Kasumi-1 (cell line): ENCODE measurements at places on chromosomes 16 and 17.

GRCh38 chr16:47320546-47321310 lies 140.1 kb downstream of the ITFG1 start:
- no peak for DNase-seq

GRCh38 chr17:14525551-14526455 lies 224.9 kb downstream of the HS3ST3B1 start:
- DNase-seq: no peak

- no peak for DNase-seq
Observed at GRCh38 chr17:33126086-33126485, 134.4 kb downstream of the SPACA3 start.

DNA sequence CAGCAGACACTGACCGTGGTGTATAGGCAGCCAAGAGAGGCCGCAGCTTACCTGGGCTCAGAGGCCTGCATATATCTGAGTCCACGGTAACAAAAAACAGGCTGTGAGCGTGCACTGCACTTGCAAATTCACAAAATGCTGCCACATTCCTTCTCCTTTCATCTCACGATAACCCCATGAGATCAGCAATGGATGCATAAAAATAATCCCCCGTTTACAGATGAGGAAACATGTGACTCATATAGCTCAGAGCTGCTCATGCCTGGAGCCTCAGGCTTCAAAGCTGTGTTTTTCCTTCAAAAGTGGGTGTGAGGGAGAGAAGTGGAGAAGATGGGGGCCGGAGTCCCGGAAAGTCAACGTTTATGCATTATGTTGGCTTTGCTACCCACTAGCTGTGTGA lies 118.3 kb upstream of the FOXF1 start:
- no peak for DNase-seq

GRCh38 chr16:62068747-62069146 lies 32.5 kb upstream of the CDH8 start:
- DNase-seq: peak; percentile 24

GRCh38 chr16:14418795-14419225 lies 211.2 kb downstream of the PARN start:
- DNase-seq: no peak

- DNase-seq: no peak
Observed at GRCh38 chr17:5024604-5025003, 10.6 kb downstream of the SLC52A1 start.
